ENCODE measurements at places on chromosomes 5 and 9.
A peak's percentile ranks its signal among the peaks of the same experiment; 100 is the strongest.

DNA sequence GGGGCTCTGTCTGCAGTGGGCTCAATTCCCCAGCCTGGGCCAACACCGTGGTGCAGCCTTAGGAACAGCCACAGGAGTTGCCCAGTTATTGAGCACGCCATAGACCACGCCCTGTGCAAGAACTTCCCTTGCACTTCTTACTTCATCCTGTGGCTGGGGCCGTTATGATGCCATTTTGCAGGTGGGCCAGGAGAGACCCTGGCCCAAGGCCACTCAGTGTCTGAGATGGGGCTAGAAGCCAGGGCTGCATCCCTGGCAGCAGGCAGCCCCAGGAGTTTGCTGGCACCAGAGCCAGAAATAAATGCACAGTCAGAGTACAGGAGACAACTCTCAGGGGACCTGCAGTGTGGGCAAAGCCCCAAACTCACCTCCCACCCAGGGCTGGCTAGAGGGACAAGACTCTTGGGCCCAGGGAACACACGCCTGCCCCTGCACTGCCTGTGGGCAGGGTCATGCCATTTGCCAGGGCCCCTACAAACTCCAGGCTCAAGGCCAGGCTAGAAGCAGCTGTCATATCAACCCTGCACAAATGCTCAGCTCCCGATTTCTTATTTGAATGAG lies 6.7 kb downstream of the CORO2A start:
- DNase-seq = no peak

- DNase-seq = peak; percentile 77
Measured at GRCh38 chr9:123687246-123687751, 242.6 kb downstream of the DENND1A start.

DNA sequence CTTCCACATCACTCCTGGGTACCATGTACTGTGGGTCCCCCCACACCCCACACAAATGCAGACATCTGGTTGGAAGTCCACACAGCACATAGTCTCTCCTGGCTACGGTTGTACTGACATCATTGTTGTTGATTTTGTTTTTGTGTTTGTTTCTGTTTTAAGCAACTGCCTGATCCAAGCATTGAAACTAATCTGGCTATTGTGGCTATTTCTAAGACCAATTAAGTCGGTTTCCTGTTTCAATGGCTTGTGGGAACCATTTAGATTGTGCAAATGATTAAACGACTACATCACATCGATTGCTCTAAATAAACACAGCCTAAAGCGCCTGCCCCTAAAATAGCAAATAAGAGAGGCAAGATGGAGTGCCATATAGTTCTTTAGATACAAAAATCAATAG lies 226.8 kb upstream of the IRX4 start:
- no peak for DNase-seq

DNA sequence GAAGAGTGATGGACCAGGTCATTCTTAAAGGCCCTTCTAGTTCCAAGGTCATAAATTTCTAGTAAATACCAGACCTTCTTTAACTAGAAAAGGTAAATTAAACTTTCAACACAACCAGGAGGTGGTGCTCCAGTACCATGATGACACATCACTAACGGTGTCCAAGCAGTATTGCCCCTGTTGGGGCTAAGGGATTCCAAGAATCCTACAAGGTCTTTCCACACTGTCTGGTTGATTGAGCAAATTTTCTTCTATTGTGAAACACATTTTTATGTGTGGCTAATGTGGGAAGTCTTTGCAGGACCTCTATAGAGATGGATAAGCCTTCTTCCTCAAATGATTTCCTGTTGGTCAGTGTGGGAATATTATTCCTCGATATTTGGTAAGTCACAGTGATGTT lies 459.6 kb upstream of the PAPPA start:
- no peak for DNase-seq
